ENCODE measurements at places on chromosomes 5 and 9. TPM values are rescaled to one million over a fixed set of nuclear protein-coding genes. Genes with fewer than 3 reads are reported as not detected.
A peak's percentile ranks its signal among the peaks of the same experiment; 100 is the strongest.

DNA sequence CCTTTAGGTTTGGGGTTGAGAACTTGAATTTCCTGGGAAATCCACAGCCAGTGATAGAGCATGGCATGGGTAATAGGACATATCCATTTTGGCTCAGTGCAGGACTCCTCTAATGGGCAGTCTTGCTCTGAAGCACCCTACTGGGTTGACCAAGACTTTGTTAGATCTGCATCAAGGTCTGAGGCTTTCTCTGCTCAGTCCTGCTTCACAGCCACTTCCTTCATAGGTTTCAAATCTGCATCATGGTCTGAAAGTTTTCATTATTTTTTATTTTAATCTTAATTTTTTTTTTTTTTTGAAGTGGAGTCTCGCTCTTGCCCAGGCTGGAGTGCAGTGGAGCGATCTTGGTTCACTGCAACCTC, 36.5 kb downstream of the KIF2A start:
- no peak for DNase-seq

DNA sequence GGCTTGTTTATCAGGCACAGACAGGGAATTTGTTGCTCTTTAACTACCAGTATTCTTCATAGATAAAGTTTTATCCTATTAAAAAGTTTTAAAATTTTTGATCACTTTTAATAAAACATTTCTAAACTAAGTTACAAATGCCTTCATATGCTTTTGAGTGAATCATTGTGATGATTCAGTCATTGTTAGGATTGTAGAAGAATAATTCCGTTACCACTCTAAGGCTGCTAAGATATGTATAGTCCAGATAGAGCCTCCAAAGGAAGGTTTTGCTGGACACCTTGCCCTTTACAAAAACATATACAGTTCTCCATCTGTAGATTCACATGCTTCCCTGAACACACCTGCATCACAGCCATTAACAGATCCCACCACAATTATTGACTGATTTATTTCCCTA, 233.7 kb downstream of the SPOCK1 start:
- no peak for DNase-seq

DNA sequence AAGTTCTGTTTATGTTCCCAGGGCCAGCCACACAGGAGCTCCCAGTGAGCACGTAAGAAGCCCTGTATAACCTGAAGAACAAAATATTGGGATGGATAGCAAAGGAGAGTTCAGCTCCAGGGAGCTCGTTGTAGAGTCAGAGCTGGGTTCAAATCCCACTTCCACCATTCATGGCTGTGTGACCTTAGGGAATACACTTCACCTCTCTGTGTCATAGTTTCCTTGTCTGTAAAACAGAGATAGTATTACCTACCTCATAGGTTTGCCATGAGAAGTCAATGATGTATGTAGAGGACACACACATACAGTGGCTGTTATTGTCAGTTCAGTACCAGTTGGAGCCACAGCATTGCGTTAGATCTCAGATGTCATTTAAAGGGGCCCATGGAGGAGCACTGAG, 67.4 kb downstream of the MACROH2A1 start:
- no peak for DNase-seq

Gene CD74
- total RNA-seq = 4.1 TPM

DNA sequence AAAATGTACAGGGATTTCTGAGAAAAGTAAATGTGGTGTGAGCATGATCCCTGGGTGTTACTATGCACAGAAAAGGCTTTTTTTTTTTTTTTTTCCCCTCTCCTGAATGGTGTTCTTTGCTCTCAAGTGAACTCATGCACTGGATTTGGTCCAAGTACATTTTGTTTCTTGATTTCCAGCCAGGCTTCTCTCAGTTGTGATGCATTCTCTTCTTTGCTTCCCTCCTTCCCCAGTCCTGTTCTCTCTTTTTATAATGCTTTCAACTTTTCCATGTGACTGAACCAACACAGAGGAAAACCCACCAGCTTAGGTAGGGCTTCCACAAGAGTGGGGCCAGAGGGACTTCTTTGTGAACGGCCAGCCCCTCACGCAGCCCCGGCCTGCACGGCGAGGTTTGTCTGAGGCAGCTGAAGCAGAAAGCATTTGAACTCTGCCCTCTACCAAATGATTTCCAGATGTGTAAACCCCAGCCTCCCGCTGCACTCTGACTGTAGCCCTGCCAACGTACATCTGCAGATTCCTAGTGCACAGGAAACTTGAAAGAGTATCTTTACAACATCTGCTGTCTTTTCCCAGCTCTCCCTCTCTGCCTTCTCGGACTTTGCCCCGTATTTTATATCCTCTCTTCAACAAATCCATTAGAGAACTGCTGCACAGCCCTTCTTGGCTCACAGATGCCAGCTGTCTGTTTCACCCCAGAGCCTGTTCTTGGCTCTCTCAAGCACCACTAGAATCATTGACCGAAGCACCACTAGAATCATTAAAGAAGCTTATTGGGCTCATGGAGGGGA, 71.8 kb upstream of the CD180 start:
- peak; percentile 77 for DNase-seq

GRCh38 chr9:95090871-95091577, 226.5 kb downstream of the FANCC start:
- no peak for DNase-seq

Gene FAM153A
- 2.8 TPM for total RNA-seq

DNA sequence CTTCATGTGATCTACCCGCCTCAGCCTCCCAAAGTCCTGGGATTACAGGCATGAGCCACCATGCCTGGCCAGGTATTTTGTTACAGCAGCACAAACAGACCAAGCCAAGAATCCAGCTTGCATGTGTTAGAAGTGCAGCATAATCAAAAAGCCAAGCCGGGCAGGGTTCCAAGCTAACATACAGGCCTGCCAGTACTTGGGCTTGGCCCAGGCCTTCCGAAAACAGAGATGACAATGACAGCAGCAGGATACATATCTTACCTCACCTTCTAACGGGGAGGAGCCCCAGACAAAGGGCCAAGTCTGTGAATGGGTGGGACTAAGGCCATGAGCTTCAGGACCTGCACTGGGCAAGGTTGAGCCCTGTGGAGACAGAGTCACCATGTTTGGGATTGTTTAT, 91.4 kb upstream of the ZNF462 start:
- DNase-seq = no peak

- no peak for DNase-seq
These were observed 1290.3 kb upstream of the CDH9 start for GRCh38 chr5:28328681-28329080.

Gene MUSK
- 0.16 TPM for total RNA-seq

GRCh38 chr9:21114311-21114710, 27.3 kb downstream of the IFNW1 start:
- no peak for DNase-seq

Gene CTXN3
- 1.1 TPM for total RNA-seq

- no peak for DNase-seq
These were observed 159.8 kb downstream of the SYK start for GRCh38 chr9:90961375-90961774.

- DNase-seq = no peak
These were observed 14.4 kb downstream of the VDAC1 start for GRCh38 chr5:133990396-133990795.

Measured in occipital lobe (tissue), 3 donors.